ENCODE measurements at places on chromosomes 5 and 9.

DNA sequence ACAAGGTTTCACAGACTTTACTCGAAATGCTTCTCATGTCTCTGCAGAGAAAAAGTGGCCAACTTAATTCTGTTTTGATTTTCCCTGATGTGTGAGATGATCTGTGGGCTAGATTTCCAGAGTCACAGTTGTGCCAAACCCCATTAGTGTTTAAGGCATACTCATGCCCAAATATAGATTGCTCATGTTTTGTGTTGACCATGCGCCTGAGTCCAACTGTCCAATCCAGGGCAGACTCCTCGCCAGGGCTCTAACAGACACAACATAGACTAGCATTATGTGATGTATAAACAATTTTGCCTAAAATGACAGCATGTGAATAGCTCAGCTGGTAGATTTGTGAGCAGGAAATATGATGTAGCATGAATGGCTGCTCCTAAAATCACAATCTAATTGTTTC, 128.1 kb downstream of the PRDM6 start:
- DNase-seq: no peak

- no peak for DNase-seq
Measured at GRCh38 chr5:31442058-31442745, 89.7 kb downstream of the DROSHA start.

- no peak for DNase-seq
Measured at GRCh38 chr9:129355631-129356030, 177.6 kb upstream of the IER5L start.

DNA sequence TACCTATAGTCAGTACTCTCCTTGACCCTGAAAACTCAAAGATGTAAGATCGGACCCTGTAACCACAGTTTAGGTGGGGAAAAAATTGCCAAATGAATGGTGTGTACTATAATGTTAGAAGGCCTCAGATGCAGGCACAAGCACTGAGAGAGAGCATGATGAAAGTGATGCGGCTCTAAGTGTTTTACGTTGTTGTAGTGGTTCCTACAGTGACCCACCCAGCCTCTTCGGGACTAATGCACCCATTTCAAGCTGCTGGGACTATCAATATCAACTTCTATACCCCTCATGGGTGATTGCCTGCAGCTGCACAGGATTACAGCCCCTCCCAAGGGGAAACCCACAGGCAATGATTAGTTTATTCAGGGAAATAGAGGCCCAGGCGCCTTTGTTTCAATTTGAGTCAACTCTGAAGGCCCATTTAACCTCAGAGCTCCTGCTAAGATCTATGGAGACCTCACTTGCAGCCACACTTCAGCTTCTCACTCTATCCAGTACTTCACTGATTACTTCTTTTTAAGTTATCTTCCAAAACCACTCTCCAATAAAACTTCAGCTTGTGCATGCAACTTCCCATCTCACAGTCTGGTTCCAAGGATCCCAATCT, 340.7 kb downstream of the NR2F1-AS1 start:
- DNase-seq: no peak

DNA sequence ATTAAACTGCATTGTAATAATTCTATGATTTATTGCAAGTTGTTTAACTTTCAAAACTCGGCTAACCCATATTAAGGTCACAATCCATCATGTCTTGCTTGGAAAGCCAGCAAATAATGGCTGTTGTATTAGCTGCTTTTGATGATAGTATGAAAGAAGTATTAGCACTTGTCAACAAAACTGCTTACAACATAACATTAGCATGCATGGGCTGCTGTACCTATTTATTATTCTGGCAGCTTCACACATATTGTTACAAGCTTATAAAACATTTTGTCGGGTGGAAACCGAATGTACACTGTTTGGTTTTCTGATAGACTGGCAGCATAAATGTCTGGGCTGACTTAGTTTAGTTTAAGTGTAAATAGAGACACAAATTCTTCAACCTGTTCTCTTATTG, 378.3 kb downstream of the KIAA0825 start:
- DNase-seq: no peak

DNA sequence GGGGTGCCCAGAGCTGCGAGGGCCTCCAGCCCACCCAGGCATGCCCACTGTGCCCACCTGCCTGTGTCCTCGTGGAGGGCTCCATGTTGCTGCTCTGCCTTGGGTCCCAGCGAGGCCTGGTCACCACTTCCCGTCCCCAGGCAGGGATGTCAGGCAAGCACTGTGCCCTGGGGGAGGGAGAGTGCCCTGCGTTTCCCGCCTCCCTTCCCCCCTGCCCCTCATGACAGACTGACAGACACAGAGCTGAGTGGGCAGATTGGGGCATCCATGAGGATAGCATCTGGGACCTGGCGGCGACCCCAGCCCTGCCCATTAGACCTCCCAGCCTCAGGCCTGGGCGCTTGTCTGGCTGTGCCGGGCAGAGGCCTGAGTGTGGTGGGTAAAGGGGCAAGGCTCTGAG, 56.9 kb downstream of the KCNT1 start:
- no peak for DNase-seq

GRCh38 chr9:136526625-136527066, 19.2 kb downstream of the NOTCH1 start:
- DNase-seq: no peak

GRCh38 chr9:33236571-33236970, 3.4 kb upstream of the SPINK4 start:
- no peak for DNase-seq

DNA sequence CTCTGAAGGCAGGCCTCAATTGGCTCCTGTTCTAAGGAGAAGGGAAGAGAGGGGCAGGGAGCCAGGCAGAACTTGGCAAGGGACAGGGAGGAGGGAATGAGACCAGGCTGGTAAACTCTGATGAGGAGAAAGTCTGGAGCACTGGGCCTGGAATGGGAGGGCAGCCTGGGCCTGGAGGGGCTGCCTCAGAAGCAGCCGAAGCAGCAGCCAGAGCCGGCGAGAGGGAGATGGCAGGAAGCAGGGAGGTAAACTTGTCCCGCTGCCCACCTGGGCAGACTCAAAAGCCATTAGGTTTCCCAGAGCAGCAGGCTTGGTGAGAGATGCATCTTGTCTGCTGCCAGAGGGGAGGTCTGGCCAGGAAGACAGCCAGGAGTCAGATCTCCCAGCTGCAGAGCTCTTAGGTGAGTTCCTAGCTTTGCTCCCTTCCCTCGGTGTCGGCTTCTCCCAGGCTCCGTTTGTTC, 37.0 kb upstream of the CRB2 start:
- DNase-seq: no peak

DNA sequence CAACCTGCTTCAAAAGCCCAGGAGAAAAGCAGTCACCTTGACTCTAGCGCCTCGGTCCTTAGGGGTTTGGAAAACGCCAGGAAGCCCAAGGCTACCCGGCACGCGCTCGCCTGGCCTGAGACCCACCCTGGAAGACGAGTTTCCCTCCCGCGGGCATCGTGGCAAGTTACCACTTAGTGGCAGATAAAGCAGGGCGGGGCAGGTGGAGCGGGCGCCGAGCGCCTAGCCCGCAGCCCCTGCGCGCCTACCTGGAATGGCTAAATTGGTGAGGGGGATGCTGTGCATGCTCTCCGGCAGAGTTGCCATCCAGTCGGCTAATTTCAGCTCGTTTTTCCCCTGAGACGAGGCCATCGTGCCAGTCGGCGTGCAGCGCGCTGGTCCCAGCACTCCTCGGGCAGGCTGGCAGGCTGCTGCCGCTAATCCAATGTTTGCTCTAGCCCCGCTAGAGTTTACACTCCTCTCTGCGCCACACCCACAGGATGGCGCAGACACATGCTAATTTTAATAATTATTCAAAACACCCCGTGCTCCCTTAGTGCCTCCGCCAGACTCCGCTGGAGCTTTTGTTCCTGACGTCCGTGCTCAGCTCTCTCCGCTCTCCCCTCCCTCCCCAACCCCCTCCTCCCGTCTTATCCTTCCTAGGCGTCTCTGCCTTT, at the start of gene PLCXD3:
Gene PLCXD3, minus strand, starts transcription at position 426 of the 656 bp plus-strand sequence. Its CDS starts 75 bp downstream, at position 351.
- peak; percentile 58 for DNase-seq

GRCh38 chr9:109278848-109279247, 42.0 kb downstream of the EPB41L4B start:
- DNase-seq: no peak

GRCh38 chr9:128123451-128124080, 4.0 kb downstream of the PTGES2 start:
- DNase-seq: no peak

DNA sequence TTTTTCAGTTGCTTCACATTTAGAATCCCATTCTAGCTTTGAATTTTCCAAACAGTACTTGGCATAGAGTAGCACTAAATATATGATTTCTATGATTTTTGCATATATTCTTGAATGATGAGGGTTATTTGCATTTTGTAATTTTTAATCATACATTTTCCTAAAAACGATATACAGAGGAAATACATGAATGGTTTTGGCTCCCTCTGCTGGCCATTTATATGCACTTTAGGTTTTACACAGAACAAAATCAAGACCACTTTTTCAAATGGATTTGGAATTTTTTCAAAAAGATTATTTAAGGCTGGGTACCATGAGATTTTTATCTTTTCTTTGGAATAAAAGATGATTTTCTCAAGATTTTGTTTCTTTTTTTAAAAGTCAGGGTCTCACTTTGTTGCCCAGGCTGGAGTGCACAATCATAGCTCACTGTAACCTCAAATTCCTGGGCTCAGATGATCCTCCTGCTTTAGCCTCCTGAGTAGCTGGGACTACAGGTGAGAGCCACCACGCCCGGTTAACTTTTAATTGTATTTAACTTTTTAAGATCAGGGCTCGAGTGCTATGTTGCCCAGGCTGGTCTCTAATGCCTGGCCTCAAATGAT, 16.7 kb upstream of the COMMD10 start:
- peak; percentile 35 for DNase-seq

DNA sequence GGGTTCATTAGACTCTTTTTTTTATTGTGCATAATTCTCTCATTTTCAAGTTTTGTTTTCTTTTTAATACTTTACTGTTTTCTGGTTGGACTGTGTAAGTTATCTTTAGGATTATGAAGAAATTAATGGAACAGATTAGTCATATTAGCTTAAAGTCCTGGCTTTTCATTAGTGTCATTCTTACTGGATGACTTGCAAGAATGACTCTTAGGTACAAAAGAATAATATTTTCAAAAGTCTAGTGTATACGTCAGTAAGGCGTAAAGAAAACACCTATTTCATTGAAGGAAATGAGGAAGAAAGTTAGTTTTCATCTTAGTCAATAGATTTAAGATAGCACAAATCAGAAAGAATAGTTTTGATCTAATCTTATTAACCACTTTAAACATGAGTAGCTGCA, 20.4 kb downstream of the UHRF2 start:
- no peak for DNase-seq

- DNase-seq: no peak
Measured at GRCh38 chr5:180801596-180802324, 846 bp downstream of the MGAT1 start.

- no peak for DNase-seq
Measured at GRCh38 chr9:126556560-126557250, 57.0 kb upstream of the LMX1B start.

DNA sequence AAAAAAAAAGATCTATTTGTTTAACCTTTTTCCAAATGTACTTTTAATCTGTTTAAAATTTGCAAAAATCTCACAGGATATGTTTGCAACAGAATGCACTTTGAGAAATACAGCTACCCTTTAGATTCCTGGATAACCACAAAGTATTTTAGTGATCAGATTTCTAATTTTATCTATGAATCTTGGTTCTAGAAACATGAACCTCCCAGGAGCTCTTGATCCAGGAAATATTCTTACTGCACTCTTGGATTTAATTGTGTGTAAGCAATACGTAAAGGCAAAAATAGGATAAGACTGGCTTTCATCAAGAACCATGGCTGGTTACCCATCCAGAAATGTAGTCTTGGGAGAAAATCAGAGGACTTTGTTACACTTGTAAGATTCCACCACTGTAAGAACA, 1581.8 kb upstream of the WWC1 start:
- DNase-seq: no peak

GRCh38 chr9:112605518-112605917, 112.4 kb downstream of the INIP start:
- no peak for DNase-seq

DNA sequence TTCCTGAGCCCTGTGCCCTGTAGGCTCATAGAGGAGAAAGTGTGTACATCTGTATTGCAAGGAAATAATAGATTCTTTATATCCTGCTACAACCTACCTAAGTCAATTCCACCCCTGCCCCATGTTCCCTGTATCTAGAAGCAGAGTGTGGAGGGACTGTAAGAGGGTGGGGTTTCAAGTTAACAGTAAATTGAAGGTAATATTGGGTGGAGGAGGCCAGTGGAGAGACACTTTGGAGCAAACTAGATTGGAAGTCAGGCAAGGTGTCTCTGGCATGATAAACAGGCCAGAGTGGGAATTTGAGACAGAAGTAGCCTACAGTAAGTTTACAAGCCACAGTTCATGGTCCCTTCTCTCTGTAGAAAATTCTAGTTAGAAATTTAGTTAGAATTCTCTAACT, 2.3 kb upstream of the HEMGN start:
- DNase-seq: no peak

DNA sequence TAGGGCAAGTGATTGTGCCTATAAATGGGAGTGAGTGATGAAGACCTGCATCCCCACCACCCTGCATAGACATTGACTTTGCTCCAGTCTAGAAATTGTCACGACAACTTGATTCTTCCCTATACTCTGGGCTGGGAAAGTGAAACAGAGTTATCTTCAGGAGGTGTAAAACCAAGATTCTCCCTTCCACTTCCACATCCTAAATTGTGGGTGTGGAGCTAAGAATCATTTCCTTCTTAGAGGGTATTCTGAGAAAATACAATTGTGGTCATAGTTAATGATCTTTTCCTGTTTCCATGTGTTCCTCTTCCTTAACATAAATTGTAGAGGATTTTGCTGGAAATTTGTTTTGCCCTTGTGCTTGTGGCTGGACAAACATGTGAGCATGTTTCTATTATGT, 96.8 kb upstream of the PJA2 start:
- no peak for DNase-seq

GRCh38 chr9:3868466-3868865, 342.7 kb upstream of the RFX3 start:
- DNase-seq: no peak

DNA sequence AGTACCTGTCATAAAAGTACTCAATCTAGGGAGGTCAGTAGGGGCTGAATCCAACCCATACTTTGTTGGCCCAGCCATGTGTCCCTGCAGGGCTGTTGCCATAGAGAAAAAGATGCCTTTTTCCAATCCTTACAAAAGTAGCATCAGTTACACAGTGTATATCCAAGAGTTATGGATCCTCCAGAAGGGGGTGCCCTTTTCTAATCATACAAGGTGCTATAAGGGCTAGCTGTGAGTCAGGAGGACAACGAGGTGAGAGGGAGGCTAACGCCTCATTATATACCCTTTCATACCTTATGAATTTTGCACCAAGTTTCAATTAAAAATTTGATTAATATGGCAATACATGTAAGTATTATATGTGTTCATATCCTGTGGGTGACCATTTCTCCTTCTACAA, 4.8 kb downstream of the KIAA0825 start:
- no peak for DNase-seq
